ENCODE measurements at places on chromosomes 7 and 10.

- DNase-seq = no peak
Measured at GRCh38 chr10:117166418-117167345, 28.6 kb upstream of the VAX1 start.

GRCh38 chr7:75881436-75882095, 2.7 kb downstream of the RHBDD2 start:
- no peak for DNase-seq

- DNase-seq = no peak
Measured at GRCh38 chr7:106986450-106986977, 58.0 kb upstream of the PRKAR2B start.

DNA sequence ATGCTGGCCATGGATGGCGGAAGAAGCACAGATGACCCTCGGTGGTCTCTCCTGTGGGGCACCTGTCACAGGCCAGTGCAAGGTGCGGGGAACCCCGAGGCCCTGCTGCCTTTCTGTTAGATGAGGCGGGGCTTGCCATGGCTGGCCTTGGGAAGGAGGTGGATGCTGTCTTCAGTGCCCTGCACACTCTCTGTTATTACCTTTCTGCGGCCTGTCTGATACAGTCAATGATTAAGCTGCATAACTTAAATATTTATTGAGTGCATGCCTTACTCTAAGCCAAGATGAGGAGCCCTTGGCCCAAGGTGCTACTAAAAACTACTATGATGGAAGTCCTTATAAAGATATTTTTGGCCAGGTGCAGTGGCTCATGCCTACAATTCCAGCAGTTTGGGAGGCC, 36.7 kb upstream of the MNX1 start:
- DNase-seq = no peak

DNA sequence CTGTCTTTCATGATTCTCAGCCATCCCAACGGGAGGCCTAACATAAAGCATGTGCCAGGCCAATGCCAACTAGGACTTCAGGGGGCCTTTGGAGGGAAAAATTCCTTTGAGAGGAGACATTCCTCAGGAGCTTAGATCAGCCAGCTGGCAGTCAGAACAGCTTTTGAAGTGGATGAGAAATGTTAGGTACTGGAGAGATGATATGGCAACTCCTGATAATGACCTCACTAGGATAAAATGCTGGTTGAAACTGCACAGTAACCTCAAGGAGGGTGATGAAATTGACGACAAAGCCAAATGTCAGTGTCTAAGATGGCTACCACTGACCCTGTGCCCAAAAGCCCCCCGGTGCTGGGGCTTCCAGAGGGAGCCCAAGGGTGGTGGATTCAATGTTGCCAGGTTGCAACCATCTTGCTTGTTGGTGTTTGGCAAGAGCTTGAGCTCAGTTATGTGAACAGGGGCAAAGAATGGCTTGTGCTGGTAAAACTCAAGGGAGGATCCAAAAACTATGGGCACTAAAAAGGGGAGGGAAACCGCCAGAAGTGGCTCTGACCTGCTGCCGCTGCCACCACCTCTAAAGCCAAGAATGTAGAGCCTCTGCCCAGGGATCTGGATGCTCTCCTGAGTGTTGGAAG, 121.2 kb downstream of the UBE2H start:
- DNase-seq = no peak

All from CD4-positive, alpha-beta T cell treated with Interleukin-2 at 100 ng/mL for 4 hours (primary cell).